ENCODE measurements at places on chromosomes 3 and 15.

GRCh38 chr3:15875016-15875689 lies 77.4 kb upstream of the ANKRD28 start:
- no peak for DNase-seq

GRCh38 chr3:102480139-102480538 lies 45.3 kb downstream of the ZPLD1 start:
- no peak for DNase-seq

DNA sequence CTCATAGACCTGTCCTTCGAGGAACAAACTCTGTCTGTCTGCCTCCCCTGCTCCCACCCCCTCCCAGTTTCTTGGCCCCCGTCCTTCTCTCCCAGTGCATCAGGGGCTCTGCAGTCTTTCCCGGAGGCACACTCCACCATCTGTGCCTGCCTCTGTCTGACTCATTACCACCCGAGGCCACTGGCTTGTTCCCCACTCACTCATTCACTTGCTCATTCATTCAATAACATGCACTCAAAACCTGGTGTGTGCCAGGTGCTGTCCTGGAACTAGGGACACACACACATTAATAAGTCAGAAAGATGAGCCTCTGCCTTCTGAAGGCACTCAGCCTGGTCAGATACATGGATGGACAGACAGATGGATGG lies 12.4 kb downstream of the AMIGO3 start:
- DNase-seq = no peak

- DNase-seq = no peak
These were observed 10.1 kb downstream of the PCOLCE2 start for GRCh38 chr3:142878649-142879300.

DNA sequence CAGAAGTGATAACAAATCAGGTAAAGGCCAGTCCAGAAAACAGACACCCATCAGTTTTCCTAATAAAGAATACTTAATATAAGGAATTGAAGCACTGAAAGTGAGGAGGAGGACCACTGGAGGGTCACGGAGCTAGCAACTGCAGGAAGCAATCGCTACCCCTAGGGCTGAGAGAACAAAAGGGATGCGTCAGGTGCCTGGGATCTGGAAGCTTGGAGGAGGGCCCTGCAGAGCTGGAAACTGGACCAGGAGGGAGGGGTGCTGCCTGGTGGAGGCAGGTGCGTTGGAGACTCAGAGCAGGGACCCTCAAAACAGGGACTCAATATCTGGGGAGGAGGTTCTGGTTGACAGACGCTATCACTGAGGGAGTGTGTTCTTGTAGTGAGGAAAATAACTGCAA lies 308.1 kb upstream of the RASGRP1 start:
- DNase-seq = no peak

DNA sequence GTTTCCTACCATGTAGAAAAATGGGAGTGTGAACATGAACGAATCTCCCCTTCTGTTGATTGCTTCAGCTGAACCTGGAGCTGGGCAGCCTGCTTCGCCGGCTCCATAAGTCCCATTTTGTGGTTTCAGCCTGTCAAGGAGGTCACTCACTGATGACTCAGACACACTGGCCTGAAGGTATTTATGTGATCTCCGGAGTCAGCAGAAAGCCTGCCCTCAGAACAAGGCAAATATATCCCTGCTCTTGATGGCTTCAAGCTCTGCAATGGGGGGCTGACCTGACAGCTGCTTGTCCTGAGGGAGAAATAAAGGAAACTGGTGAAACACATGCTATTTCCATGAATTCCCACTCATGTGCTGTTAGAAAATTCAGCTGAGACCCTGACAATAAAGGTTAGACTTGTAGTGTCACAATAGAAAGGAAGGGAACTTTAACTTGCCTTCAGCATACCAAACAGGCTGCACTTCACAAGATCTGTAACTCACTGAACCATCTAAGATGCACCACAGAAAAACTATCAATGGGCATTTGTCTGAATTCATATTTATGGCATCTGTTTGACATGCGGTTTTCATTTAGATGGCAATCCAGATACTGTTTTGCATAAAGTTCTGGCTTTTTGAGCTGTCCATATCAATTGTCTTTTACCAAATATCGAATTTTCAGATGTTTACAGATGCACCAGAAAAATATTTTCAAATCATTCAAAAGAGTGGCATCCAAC lies 282.0 kb upstream of the VEPH1 start:
- DNase-seq = no peak

- no peak for DNase-seq
These were observed 53.0 kb downstream of the PLSCR2 start for GRCh38 chr3:146416366-146416765.

GRCh38 chr3:66816090-66816761 lies 181.9 kb upstream of the KBTBD8 start:
- no peak for DNase-seq

GRCh38 chr3:129599607-129600006 lies 6.9 kb downstream of the PLXND1 start:
- no peak for DNase-seq

DNA sequence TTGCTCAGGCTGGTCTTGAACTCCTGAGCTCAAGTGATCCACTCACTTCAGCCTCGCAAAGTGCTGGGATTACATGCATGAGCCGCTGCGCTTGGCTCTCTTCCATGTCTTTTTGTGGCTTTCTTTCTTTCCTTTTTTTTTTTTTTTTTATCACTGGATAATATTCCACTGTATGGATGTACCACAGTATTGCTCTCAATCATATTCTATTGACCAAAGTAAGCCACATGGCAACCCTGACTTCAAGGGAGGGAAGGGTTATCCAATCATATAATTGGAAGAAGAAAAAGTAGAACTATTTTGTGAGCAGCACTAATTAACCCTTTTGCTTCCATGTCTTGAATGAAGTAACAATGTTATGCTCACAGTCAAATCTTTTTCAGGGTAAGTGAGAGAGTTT lies 307.0 kb upstream of the RASGRP1 start:
- no peak for DNase-seq

DNA sequence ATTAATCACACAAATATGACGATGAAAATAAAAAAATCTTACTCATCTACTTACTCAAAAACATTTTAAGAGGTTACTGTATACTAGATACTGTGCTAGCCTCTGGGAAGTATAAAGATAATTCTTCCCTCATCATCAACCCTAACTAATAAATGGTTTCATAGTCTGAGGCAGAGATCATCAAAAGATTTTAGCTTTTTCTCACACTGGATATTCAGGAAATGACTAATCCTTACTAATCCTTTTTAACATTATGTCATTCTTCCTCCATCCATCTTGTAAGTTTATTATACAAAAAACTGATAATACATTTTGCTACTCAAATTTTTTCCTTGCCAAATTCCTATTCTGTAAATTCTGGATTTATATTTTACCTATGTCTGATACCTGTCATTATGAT lies 29.7 kb downstream of the ACAD11 start:
- DNase-seq = no peak

GRCh38 chr3:99579246-99579645 lies 59.1 kb upstream of the COL8A1 start:
- DNase-seq = no peak

DNA sequence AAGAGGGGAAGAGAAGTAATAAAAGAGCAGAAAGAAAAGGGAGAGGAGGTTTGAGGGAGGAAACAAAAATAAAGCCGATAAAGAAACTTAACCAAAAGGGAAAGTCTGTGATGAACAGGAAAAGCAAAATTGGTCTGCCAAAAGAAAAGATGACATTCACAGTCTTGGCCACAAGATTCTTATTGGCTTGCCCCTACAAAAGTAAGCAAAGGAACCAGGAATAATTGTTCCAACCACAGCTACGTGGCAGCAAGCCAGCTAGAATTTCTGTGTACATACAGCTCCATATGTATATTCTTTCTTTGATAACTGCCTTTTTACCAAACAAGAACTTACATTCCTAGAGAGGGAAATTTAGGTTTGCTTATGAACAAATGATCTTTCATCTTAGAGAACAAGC lies 79.6 kb downstream of the MLH1 start:
- no peak for DNase-seq

GRCh38 chr15:23538648-23539047 lies 26.8 kb upstream of the MKRN3 start:
- DNase-seq = no peak

GRCh38 chr3:132568422-132568821 lies 28.6 kb upstream of the ACKR4 start:
- no peak for DNase-seq

DNA sequence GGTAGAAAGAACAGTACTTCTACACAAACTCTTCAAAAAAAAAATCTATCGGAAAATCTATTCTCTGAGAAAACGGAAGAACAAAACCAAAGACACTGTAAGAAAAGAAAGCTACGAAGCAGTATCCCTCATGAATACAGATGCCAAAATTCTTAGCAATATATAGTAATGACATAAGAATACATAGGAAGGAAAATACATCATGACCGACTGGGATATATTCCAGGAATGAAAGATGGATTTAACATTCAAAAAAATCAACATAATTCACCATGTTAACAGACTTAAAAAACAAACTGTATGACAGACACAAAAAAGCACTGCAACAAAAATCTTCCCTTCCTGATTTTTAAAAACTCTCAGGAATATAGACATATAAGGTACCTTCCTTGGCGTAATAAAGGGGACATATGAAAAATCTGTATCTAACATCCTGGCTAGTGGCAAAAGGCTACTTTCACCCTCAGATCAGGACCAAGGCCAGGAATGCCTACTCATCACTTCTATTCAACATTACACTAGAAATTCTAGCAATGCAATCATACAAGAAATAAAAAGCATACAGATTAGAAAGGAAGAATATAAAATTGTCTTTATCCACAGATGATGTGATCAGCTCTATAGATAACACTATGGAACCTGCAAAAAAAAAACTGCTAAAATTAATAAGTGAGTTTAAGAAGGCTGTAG lies 77.6 kb upstream of the XXYLT1 start:
- DNase-seq = no peak

DNA sequence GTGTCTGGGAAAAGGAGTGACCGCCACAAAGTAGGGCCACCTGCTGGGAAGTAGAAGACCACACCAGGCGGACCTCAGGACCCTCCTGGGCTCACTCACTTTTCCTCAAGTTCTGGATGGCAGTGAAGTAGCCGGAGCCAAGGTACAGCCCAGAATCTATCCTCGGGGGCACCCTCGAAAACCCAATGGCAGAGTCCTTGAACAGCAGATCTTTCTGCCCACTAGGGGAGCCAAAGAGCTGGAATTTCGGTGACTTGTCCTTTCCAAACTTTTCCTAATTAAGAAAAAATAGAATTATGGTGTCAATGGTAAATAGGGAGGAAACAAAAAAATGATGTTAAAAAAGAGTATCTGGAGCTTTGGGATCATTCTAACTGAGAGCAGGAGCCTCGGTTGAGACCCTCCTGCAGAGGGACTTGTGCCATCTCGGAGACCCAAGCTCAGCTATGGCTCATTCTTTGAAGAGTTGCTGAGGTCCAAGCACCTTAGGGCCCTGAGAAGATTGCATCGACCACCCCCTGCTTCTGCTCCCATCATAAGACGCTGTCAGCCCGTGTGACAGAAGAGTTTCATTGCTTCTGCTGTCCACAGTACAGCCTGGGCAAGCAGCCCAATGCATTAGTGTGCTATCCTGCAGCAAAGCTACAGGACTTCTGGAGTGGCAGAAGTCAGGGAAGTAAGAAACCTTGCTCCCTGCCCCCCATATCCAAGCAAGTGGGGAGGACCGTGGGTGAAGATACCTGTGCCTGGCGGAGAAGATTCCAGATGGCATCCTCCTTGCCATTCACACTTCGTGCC lies 14.8 kb downstream of the LTF start:
- no peak for DNase-seq

DNA sequence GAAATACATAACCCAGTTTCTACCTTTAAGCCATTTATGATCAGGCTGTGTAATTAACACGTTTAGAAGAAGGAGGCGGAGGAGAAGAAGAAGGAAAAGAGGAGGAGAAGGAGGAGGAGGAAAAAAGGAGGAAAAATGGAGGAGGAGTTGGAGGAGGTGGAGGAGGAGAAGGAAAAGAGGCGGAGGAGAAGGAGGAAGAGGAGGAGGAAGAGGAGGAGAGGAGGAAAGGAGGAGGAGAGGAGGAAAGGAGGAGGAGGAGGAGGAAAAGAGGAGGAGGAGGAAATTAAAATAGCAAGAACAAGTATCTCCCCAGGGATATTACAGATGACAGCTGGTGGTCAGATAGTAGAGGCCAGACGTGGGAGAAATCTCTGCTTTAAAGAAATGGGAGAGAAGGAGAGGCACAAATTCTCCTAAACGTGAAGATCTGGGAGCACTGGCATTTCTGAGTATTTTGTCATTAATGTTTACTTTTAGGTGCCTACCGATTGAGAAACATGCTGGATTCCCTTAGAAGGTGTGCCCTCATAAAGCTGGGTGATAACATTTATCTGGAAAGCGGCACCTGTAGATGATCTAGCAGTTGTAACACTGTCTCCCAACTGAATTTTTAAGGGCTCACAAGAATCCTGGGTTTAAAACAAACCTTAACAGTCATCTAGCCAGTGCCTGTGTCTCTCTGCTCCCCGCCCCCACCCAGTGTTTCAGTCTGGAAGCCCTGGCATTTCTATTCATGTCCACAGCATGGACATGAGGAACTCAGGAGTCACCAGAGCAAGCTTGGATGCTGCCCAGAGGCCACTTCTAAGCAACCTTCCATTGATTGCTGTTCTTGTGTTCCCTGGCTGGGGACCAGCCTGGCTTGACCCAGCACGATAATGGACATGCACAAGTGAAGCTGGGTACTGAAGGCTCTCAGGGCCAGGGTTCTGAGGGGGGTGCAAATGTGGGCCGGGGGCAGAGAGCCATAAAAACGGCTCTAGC lies 75.2 kb downstream of the CHRNA7 start:
- no peak for DNase-seq

GRCh38 chr3:100810671-100811070 lies 101.4 kb downstream of the TFG start:
- DNase-seq = no peak

GRCh38 chr15:63052961-63053698 lies 10.6 kb downstream of the TPM1 start:
- no peak for DNase-seq

GRCh38 chr3:128071771-128072453 lies 19.7 kb downstream of the SEC61A1 start:
- DNase-seq = no peak

- no peak for DNase-seq
These were observed 28.2 kb upstream of the DNAJC19 start for GRCh38 chr3:181017690-181018089.

DNA sequence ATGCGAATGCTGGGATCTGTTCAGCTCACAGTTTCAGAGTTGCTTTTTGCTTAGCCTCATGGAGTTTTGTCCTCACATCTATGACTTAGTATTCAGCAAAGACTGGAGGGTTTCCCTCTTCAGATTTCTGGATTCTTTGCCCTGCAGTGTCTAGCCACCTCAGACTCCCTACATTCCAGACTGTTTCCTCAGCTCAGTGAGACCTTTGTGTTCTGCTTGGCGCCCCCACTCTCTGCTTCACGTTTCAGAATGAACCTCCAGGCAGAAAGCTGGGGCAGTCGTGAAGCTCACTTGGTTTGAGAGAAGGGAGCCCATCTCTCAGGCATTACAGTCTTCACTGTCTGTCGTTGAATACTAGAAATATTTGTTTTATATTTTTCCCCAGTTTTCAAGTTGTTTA lies 118.1 kb downstream of the CACNA1D start:
- no peak for DNase-seq

- no peak for DNase-seq
These were observed 100.8 kb upstream of the TNFAIP8L3 start for GRCh38 chr15:51195459-51195858.

Measured in progenitor cell of endocrine pancreas (in vitro differentiated cells).